ENCODE measurements at places on chromosomes 1 and 21.
A peak's percentile ranks its signal among the peaks of the same experiment; 100 is the strongest.

GRCh38 chr1:169623132-169623926 is 6.6 kb downstream of the SELP start:
- DNase-seq = no peak

- peak; percentile 75 for DNase-seq
Observed at GRCh38 chr1:44826375-44827196, 16.5 kb downstream of the PTCH2 start.

- DNase-seq = no peak
Observed at GRCh38 chr1:99852648-99853047, 2.5 kb downstream of the AGL start.

DNA sequence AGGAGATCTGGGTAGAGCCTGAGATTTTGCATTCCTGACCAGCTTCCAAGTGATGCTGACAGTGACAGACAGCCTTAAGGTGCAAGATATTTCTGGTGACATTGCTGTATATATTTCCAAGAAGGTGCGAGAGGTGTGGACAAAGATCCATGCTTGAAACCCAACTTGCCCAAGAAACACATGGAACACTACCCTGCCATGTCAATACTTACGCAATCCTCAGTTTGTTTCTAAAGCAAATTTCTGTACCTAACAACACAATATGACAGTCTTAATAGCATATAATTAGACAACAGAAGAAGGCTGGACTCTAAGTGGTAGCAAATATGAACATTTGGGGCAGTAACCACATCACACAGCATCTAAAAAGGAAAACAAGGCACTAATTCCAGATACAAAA is 260.4 kb downstream of the DSCAM start:
- no peak for DNase-seq

DNA sequence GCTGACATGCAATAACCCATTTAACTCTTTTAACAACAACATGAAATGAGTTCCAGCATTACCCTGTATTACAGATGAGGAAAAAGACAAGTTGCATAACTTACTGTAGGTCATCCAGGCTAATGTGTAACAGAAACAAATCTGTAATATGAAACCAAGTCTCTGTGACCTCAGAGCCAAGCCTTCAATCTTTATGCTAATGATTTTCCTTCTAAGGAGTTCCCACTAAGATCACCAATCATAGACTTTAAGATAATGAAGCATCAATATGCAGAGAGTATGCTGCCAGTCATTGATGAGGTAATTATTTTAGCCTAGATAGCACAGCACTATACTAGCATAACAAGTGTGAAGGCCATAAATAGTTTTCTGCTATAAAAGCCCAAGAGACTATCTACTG is 35.6 kb upstream of the RNPC3 start:
- no peak for DNase-seq

- DNase-seq = no peak
Observed at GRCh38 chr1:247301176-247301540, 30.5 kb downstream of the ZNF496 start.

DNA sequence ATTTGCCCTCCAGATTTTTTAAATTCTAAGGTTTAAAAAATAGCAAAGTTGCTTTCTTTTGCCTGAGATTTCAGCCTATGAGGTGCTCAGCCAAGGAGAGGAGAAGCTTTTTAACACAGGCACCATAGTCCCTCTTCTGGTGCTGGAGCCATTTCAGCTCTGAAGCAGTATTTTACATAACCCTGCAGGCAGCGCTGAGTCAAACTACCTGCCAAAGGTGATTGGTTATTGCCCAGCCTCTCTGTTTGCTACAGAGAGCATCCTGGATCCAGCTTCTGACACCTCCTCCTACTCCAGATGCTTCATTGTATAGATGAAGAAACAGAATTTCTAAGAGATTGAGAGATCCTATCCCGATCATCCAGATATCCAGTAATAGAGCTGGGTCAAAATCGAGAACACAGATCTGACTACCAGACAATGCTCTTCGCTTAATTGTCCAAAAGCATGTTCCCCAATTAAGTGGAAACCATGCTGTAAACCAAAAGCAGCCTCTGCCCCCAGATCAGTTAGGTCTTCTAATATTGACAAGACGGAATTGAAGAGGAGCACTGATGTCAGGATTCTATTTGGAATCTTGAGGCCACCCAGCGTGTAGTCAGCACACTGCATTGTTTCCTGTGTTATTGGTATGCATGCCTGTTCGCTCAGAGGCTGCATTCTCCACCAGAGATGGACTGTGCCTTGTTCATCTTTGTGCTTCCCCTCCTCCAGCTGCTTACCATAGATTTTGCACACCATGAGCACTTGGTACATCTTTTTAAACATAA is 22.1 kb downstream of the RGS8 start:
- no peak for DNase-seq

- DNase-seq = no peak
Observed at GRCh38 chr1:100613817-100614559, 76.0 kb downstream of the GPR88 start.

- no peak for DNase-seq
Observed at GRCh38 chr1:145788580-145788979, 35.3 kb downstream of the RNF115 start.

DNA sequence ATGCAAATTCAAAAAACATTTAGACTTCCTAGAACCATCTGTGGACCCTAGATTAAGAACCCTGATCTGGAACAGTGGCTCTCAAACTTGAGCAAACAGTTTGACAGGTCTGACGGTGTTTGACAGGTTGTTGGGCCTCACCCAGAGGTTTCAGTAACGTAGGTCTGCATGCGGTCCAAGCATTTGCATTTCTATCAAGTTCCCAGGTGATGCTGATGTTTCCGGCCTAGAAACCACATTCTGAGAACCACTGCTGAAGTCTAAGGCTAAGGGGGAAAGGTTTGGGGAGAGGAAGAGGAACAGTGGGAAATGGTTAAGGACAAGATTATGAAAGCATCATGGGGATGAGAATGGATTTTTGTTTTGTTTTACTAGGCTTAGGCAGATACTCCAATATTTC is 48.6 kb downstream of the MDM4 start:
- no peak for DNase-seq

DNA sequence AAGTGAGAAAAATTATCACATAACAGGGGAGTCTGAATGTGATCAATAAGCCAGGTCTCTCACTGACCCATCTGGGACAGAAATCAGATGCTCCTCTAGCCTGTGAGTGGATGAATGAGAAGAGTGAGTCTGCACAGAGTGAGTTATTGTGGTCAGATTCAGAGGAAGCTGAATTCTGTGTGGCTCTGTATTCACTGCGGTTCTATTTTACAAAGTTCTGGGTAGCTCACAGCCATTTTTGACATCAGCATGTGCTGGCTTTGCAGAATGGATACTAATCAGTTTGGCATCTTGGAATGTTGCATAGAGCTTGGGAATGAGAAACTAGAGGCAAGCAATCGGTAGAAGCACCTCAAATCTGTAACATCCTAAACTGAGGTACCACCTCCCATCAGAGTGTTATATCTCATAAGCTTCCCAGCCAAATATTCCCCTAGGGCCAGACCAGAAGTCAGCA is 3.8 kb downstream of the COLGALT2 start:
- no peak for DNase-seq

- DNase-seq = no peak
Observed at GRCh38 chr1:2384941-2385481, 6.3 kb downstream of the MORN1 start.

DNA sequence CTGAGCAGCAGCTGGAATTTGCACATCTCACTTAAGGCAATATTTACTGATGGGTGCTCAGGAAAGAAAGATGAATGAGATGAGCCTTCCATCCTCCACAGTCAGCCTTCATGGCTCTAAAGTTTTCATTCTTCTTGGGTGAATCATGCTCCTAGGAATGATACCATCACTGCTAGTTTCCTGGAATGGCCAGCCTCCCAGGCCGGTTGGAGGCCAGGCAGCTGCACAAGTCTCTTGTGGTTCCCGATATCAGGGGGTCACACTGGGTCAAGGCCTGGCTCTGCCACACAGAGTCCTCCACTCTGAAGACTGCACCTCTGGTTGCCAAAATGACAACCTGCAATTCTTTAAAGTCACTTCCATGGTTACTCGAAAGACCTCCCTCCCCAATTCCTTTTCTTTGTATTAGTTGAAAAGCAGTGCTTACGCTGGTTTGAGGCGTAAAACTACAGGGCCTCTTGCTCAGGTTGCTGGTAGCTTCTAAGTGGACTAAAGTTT is 46.2 kb upstream of the PALMD start:
- peak; percentile 33 for DNase-seq

GRCh38 chr1:107149946-107150345 is 9.1 kb downstream of the NTNG1 start:
- DNase-seq = no peak

DNA sequence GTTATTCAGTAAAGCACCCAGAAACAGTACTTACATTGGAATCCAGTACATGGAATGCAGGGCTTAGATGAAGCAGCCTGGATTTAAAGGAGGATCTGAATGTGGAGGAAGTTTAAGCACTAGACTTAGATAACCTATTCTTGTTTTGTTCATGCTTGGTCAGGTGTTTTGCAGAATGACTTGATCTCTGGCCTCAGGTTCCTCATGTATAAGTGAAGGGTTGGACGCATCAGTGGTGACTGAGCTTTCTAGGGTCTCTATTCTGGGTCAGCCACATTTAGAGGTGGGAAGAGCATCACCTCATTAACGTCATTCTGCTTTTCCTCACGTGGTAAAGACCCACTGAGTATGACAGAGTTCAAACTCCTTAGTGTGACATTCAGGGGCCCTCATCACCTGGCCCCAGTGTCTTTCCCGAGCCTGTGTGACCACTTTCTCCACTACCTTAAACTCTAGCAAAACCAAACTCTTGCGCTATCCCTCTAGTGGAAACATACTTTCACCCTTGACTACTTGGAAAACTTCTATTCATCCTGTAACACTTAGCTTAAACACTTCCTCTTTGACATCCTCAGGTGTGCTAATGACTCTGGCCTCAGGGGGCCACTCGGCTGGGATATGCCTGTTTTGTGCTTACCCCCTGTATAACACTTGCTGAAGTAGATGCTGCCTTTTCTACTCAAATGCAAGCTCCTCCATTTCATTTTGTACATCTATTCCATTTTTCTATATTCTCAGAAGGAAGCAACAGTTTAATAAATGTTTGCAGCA is 871 bp upstream of the ERICH3 start:
- no peak for DNase-seq

DNA sequence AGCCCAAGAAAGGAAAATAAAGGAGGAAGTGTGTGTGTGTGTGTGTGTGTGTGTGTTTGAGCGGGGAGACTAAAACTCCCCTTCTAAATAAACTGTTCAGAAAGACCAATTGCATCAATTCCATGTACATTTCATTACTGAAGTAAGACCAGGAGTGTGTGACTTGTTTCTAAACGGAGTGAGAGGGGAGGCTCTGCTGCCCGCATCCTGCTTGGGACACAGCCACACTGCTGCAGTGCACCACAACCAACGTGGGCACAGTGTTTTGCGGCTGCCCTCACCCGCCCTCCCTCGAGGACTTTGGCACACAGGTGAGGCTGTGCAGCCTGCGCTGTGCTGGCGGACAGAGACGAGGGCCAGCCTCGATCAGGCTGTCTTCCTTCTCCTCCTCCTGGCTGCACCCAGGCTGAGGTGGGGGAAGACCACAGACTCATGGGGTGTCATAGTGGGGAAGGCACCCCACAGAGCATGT is 31.0 kb upstream of the H6PD start:
- DNase-seq = no peak

- no peak for DNase-seq
Observed at GRCh38 chr1:42167611-42168390, 3.3 kb upstream of the GUCA2A start.

GRCh38 chr1:203538726-203539125 is 44.8 kb downstream of the OPTC start:
- no peak for DNase-seq

- no peak for DNase-seq
Observed at GRCh38 chr1:167454304-167454893, 63.9 kb downstream of the CD247 start.

DNA sequence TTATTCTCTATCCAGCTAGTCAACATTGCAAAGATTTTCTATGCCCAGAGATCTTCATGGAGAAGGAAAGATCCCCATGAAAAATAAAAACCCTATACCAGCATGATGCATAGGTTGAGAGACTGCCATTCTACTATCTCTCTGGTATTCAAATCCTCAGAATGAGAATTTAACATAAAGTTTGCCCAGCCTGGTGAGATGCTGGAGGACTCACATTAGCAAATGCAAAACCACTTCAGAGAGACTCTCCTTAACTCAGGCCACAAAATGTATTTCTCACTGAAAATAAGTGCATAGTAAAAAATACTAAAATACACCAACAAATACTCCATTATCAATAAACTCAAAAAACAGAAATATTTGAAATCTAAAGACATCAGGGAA is 430.0 kb upstream of the RUNX1 start:
- DNase-seq = no peak

Data from left ventricle myocardium inferior (tissue), 1 donor.